ENCODE measurements at places on chromosomes 11 and 22.

DNA sequence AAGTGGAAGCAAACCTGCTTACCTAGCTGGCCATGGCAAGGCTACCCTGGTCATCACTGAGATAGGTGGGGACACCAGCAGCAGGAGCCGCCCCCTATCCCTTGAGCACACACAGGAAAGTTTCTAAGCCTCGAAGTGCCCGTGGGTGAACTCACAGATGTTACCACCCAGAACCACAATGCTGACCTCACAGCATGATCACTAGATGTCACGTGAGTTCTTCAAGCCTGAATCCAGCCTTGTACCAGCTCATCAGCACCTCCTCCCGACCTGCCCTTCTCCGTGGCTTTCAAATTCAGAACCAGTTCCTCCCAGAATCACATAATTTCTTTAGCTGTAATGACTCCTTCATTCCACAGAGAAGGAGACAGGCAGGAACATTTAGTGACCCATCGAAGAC lies 24.7 kb upstream of the TIMP3 start:
- no peak for DNase-seq

GRCh38 chr11:47765086-47765485 lies 2.1 kb downstream of the FNBP4 start:
- no peak for DNase-seq

DNA sequence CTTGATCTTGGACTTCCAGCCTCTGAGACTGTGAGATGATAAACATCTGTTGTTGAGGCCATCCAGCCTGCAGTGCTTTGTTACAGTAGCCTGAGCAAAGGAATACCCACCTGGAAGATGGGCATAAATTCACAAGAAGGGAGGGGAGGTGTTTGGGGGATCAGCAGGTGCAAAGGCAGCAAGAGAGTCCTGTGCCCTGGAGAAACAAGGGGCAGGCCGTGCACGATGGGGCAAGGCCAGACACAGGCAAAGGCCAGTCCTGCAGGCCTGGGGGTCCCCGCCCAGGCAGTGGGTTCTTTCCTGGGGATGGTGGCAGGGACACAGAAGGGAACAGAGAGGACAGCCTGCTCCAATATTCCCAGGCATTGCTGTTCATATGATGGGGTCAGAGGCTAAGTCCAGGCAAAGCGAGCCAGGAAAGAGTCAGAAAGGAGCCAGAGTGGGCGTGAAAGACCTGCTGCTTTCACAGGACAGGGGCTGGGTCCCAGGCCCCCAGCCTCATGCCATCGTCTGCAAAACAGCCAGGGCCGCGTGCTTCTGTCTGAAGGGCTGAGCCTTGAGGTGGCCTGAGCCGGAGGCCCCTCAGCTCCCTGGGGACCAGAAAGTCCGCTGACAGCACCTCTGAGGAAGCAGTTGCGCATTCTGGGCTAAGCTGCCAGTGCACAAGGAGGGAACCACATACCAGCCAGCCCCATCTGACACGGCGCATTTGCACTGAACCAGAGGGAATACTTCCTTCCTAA lies 48.8 kb downstream of the MYEOV start:
- no peak for DNase-seq

DNA sequence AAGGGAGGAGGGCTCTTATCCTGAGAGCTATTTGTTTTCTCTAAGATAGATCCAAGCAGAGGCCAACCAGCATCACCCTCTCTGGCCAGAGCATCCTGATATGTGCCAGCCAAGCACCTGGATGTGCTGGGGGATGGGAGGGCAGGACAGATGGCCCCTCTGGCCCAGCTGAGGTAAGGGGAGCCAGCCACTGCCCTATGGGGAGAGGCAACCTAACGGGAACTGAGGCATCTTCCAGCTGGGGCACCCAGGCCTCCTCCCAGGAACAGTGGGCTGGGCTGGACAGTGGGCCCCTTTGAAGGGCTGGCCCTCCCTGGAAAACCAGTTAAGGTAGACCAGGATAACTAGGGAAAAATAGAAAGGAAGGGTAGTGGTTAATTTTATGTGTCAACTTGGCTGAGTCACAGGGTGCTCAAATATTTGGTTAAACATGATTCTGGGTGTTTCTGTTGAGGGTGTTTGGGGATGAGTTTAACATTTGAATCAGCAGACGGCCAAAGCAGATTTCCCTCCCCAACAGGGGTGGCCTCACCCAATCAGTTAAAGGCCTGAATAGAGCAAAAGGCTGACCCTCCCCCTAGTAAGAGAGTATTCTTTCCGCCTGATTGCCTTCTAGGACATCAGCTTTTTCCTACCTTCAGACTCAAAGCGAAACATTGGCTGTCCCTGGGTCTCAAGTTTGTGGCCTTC lies 595.1 kb downstream of the BUD13 start:
- no peak for DNase-seq

DNA sequence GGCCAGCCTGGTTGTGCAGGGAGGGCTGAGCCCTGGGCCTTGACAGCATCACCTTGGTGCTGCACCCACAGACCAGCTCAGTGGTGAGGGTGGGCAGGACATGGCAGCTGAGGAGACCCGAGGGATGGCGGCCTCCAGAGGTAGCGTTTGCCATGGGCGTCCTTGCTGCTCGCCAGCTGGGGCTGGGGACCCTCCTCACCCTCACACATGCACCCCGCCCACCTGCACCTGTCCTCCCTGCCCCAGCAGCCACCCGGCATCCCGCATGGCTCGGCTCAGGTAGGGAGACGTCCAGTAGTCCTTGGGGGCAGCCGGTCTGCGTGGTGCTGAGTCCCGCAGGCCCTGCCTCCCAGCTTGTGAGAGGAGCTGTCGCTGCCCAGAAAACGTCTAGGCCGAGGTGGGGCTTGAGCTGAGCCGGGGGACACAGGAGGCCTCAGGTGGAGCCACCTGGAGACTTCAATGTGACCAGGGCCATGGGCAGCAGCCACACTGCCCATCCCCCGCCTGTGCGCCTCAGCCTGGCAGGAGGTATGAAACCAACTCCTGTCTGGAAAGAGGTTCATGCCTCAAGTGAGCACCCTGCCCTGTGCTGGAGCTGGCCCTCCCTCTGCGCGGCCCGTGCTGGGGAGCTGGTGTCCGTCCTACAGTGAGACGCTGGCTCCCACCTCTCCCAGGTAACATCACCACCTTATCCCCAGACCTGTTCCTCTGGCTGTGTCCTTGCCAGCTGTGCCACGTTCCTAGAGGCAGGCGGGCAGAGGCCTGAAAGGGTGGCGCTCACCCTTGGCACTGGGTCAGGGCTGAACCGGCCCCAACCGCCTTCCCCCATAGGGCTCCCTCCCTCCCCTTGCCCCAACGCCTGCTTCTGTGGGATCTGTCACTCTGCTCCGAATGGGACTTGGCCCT lies 3.3 kb upstream of the TRABD start:
- DNase-seq: no peak

- DNase-seq: no peak
These were observed 1.8 kb downstream of the PHOX2A start for GRCh38 chr11:72242141-72242540.

GRCh38 chr11:11813288-11813962 lies 28.3 kb upstream of the USP47 start:
- no peak for DNase-seq

DNA sequence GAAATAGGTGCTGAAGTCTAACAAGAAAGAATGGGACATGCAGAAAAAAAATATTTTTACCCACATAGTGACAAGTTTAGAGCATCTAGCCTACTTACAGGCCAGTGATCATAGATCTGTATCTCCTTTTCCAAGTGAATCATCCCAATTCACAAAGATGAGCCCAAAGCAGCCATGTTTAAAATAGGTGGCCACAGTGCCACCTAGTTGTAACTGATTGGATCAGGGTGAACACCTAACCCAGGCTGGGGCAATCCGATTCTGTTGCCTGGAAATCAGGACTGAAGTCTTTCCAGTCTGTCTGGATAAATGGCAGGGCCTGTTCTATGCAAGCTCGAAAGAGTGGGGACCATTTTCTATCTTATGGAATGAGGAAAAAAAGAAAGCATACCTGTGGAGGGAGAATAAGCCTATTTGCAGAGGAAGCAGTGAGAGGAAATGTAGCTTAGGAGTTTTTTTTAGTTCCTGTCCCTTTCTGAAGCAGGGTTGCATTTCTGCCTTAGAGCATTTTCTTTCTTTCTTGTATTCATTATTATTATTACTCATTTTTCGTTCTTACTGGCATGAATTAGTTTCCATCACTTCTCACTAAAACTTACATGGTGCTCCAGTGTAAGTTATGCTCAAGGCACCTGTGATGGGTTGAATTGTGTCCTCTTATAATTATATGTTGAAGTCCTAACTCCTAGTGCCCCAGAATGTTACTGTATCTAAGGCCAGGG lies 113.2 kb upstream of the RAG2 start:
- DNase-seq: no peak

DNA sequence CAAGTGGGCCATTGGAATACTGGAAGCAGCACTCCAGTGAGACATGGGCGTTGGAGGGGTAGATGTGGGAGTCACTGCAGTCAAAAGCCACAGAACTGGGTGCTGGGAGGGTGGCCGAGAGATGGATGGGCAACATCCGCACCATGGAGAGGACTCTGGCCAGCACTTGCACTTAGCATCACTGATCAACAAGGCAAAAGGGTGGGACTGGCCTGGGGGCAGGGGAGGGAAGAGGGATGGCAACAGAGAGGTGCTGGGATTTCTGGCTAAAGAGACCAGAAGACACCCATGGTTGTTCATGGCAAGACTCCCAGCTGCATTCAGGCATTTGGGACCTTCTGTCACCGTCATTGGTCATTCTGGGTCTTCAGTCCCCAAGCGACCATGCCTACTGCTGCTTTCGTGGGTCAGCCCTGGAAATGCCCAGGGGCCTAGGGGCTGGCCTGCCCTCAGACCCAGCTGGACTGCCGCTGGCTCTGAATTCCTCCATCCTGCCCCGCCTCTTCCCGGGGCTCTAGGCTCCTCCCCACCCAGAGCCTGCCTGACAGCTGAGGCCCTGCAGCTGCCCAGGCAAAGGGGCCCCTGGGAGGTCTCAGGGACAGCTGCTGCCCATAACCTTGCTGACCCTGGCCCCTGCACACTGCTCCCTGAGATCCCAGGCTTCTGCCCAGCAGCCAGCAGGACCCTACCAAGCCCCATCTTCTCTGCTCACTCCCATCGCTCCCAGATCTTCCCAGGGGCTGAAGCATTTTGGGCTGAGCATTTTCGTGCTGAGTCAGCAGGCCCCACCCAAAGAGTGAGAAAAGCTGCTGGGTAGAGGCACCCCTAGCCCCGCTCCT lies 13.0 kb upstream of the CDC42EP2 start:
- DNase-seq: no peak

- DNase-seq: no peak
These were observed 3.3 kb upstream of the MMP10 start for GRCh38 chr11:102783720-102784119.

DNA sequence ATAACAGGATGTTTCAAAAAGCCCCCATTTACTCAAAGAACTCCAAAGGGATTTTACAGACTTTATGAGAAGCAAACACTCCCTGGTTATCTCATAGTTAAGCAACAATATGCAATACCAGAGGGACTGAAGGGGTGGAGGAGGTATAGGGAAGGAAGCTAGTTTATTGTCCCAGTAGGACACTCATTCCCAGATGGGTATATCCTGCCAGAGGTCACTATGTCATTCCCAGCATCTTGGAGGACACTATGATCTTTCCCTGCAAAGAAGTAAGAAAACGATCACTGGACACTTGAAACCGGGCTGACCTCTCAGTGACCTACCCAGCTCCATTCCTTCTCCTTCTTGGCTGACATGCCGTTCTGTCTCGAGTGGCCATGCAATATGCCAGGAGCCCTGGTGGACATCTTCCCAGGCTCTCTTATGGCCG lies 114.5 kb downstream of the NAT10 start:
- DNase-seq: no peak

DNA sequence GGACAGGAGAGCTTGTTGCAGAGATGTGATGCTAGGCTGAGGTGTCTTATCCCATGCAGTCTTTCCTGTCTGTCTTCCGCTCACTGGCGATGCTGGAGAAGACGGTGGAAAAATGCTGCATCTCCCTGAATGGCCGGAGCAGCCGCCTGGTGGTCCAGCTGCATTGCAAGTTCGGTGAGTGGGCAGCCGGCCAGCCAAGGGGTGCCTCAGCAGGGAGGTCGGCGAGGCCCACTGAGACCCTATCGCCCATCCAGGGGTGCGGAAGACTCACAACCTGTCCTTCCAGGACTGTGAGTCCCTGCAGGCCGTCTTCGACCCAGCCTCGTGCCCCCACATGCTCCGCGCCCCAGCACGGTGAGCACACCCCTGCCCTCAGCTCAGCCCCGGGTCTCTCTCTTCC lies 1.7 kb downstream of the RAD9A start:
- no peak for DNase-seq
